ENCODE measurements at places on chromosomes 3 and 15.

DNA sequence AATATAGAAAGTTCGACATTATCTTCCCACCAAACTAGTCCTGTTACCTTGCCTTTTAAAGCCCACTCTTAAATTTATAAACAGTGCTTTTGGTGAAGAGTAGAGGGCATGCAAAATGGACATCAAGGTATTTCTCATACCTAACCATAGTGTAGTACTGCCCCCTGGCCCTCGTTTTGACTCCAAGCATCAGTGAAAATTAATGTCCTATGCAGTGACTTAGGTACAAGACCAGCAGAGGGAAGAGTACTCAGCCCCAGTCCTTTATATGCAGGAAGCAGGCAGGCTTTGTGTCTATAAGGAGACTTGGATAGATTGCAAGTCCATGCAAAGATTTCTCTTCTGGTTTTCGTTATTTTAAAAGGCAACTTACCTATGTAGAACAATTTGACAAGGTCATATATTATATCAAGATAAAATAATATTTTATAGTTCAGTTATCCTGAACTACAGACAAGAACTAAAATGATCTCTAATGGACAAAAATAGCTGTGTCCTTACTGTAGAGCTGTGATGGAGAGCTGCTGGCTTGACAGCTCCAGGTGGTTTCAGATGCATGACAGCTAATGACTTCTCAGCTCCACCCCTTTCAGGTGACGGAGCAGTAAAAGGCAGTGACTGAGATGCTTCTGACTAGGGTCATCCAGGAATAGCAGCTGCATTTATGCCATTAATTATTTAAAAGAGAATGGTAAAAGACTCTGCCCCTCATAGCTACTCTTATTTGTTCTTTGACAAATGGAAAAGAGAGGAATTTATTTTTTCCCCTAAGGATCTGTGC lies 646.1 kb downstream of the SQOR start:
- DNase-seq = no peak

GRCh38 chr3:42031808-42032480 lies 59.2 kb upstream of the TRAK1 start:
- DNase-seq = no peak

DNA sequence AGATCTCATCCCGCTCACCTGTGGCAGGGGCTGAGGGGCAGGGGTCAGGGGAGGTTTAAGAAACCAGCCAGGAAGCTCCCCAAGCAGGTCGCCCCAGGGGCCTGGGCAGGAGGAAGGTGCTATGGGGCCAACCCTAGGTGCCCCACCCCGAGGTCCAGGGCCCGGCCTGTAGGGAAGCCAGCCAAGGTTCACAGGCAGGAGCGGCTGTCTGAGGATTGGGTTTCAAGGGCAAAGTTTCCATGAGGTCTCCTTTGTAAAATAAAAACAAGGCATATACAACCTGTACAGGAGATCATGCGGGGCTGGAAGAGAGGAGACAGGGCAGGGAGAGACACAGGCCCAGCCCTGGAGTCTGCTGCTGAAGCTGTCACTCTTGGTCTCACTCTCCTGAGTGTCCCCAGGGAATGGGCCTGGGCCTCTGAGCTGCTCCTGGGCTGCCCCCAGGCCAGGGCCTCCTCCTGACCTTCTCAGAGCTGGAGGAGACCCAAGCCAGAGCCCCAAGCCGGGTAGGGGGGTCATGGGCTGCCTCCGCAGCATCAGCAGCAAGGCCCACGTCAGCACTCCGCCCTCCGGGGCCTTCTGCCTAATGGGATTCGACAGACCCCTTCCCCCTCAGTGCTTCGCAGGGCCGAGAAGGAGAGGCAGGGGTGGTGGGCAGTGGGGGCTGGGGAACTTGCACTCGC lies 5.5 kb downstream of the CPLX3 start:
- no peak for DNase-seq

DNA sequence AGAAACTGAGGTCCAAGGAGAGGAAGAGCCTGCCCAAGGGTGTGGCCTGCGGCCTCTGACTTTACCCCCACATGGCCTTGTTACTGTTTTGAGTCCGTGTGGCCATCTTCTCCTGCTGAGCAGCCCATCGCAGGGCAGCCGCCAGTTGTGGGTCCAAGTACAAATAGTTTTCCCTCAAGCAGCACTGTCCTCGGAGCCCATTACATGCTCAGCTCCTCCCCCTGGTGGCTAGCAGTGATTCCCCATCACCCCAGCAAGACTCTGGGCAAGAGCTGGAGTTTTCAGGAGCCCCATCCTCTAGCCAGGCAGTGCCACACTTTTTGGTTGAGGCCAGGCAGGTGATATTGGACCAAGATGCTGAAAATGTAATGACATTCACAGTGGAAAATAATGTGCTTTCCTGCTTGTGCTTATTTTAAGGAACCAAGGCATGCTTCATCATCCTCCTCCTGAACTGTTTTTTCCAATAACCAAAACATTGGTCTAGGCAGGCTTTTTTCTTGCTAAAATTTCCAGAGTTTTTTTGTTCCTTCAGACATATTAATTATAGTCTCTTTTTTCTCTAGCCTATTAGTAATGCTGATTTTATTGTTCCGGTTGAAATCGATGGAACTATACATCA lies 23.2 kb upstream of the VILL start:
- peak; percentile 28 for DNase-seq

DNA sequence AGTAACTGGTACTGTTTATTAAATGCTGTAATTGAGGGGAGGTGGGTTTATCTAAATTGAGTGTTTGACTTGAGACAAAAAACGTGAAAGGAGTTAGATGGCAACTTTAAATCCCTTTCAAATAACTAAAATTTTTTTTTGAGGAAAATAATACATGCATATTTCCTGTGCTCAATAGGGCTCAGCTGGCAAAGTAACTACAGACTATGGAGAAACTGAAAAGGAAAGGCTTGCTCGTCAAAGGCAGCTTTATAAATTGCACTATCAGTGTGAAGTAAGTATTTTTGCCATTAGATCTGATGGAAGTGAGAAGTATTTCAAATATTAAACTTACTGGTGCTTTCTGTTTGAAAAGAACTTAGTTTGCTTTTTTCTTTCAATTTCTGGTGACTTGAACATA lies 72.2 kb downstream of the DZIP3 start:
- DNase-seq = no peak

DNA sequence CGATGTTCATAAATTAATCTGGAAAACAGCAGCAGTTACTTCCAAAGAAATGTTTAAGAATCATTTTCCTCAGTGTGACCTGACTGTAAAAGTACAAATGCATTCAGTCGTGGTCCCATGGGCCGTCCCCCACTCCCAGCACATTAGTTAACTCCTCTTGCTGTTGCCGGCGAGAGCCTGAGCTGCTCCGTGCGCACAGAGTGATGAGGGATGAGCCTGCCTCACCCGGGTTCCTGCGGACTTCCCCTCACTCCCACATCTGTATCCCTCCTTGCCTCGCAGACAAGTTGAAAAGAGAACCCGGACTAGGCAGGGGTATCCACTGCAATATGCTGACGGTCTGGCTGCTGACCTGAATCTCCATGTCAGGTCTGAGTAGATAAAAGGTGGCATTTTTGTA lies 861.7 kb upstream of the NR2F2 start:
- DNase-seq = no peak

DNA sequence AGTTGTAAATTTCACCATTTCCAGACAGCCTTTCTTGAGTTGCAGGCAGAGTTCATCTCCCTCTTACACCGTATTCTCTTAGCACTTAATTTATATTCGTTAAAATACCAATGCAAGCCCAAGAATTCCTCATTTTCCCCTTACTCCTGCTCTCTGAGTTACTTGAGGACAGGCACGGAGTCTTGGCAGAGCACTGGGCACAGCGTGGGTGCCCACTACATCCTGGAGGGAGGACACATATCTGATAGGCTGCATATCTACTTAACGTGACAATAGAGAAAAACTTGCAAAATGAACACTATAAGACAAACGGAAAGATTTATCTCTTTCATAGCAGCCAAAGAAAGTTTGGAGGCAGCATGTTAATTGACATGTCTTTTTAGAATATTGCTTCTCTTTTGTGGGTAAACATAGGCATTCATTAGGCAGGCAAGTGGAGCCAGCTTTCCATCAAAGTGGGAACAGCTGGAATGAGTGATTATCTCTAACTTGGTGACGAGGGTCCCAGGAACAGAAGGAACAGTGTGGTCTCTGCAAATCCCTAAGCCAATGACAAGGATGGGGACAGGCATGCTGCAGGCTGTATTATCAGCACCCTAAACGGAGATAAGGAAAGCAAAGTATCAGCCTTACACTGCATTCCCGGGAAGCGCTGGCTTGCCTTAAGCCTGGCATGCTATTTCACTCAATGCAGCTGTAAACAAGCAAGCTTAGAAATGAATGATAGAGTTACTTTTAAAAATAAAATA lies 116.5 kb downstream of the RTP4 start:
- DNase-seq = no peak

DNA sequence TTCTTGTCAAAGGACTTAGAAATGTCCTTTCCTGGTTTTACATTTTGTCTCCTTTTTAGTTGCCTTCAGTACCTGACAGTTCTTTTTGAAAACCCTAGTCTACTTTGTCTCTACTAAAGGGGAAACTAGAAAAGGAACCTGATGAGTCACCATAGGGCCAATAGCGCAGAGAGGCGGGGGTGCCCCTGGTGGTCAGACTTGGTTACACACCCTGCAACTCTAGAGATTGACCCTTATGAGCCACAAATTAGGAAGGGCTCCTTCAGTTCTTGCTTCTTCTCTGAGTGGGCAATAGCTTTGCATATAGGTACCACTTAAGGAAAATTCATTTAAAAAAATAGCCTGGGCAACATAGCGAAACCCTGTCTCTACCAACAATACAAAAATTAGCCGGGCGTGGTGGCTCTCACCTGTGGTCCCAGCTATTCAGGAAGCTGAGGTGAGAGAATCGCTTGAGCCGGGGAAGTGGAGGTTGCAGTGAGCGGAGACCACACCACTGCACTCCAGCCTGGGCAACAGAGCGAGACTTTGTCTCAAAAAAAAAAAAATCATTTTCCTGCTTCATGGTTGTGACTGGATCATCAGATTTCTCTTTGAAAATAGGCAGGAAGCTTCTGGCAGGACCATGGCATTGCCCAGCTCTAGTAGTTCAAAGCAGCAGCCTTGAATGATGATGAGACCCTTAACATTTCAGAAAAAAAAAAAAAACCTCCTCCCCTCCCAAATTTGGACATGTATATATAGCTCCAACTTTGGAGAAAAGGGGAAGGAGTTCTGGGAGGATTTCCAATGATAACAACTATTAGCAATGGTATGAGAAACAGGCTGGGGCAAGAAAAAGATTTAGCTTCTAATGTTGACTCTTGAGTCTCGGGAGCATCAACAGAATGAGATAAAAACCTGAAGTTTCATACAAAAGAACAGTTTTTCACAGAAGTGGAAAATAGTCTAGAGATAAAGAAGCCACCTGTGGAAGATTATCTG lies 45.2 kb upstream of the RASA2 start:
- no peak for DNase-seq

DNA sequence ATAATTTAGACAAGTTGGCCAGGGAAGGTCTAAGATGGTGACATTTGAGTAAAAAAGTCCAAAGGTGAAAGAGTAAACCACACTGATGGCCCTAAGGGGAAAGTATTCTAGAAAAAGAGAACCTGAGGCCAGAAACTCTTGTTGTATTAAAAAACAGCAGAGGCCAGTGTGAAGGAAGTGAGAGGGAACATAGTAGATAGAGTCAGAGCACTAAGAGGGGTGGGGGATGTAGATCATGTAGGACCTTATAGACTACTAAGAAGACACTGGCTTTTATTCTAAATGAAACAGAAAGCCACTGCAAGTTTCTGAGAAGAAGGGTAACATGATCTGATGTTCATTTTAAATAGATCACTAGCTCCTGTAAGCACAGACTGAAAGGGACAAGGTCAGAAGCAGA lies 14.5 kb downstream of the POLQ start:
- no peak for DNase-seq

- DNase-seq = peak; percentile 74
Measured at GRCh38 chr3:112074616-112075497, 11.3 kb upstream of the C3orf52 start.

DNA sequence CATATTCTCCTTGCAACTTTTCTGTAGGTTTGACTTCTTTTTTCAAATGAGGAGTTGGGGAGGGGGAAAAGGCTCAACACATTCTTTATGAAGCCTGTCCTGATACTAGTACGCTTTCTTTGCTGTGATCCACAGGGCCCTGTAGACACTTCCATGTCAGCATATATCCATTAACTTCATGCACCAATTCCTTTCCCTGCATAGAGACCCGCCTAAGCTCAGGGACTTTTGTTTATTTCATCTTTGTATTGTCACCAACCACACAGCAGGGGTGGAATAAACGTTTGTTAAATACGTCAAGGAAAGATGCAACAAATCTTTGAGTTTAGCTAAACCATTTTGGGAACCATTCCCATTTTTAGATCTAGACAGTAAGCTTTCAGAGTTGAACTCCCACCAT lies 43.0 kb upstream of the GK5 start:
- no peak for DNase-seq

DNA sequence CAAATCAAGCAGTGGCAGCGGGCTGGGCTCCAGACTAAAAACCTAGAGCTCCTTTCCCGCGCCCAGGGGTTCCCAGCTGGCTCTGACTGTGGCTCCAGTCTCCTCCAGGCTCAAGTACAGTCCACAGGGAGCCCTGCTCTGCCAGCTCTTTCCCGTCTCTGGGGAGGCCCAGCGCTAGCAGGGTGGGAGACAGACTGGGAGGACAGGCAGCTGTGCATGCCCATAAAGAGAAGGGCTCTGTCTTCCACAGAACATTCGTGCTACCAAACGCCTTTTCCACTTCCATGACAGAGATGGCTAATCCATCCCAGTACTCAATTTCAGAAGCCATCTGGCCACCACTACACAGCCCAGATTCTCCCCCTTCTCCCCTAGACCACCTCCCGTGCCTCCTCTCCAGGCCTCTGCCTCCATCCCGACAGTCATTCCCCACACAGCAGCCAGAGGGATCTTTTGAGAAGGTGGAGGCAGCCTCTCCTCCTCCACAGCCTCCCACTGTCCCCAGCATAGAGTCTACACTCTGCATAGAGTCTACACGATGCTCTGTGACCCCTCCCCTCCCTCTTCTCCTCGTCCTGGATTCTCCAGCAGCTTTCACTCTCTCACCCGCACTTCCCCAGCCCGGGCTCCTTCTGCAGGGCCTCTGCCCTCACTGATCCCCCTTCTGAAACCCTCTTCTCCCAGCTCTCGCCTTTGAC lies 6.8 kb upstream of the DUSP7 start:
- no peak for DNase-seq

DNA sequence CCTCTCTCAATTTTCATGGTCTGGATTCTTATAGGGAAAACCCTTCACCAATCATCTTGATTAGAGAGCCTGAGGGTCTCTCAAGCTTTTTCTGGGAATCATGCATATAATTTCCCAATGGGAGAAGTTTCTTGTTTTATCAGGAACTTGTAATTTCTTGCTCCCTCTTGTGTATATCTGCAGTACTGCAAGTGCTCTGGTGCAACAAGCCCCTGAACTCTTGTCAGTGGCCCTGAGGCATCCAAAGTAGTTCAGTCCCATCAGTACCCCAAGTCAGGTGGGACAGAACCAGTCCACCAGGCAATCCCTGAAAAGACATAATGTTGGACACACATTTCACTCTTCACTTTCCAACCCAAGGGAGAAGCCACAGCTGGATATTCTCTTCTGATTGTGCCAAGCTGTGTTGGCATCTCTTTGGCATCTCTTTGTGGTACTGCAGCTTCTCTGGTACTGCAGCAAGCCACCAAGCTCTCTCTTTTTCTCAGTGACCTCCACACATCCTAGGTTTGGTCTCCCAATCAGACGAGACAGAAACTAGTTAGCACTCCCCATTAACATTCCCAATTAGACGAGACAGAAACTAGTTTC lies 214.5 kb downstream of the ZIC4 start:
- peak; percentile 68 for DNase-seq

GRCh38 chr15:101620671-101621070 lies 31.5 kb downstream of the TM2D3 start:
- no peak for DNase-seq

- no peak for DNase-seq
Measured at GRCh38 chr3:101778385-101779046, 495 bp upstream of the NXPE3 start.

- DNase-seq = peak; percentile 72
Measured at GRCh38 chr15:80567721-80568157, 127.4 kb upstream of the ABHD17C start.

Measured in HCT116 (cell line).